ENCODE measurements at places on chromosomes 1 and 21.

GRCh38 chr1:55213151-55213884, 1.8 kb downstream of the USP24 start:
- DNase-seq, result no peak

DNA sequence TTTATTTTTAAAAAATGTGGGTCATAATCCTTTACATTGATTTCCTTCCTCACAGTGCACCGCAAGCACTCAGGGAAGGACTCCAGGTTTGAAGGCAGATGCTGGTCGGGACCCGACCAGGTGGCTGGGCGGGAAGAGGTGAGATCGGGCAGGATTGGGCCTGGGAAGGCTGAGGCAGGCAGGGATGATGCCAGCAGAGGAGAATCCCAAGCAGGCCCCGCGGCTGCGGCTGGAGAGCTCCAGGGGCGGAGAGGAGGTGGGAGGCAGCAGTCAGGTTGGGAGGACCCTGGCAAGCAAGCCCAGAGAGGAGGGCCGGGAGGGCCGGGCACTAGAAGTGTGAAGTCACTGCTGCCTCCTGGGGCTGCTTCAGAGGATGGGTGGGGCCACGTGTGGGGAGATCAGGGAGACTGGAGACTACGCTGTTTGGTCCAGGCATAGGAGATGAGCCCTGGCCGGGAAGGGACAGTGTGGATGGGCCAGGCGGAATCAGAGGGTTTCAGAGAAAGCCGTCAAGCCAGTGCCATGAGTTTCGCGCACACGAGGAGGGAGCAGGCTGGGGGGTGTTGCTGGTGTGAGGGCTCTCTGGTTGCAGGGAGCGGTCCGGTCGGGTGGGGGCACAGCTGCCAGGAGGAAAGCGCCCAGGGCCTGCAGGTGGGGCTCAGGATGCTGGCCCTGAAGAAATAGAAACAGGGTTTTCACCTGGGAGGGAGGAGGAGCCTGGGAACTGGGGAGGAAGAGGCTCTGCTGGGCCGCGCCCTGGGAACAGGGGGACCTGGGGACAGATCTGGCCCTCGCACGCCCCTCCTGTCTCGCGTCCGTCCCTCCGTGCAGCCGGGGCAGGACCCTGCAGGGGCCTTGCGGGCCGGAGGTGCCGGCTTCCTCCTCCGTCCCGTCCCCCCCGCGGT, 888 bp upstream of the COL18A1 start:
- DNase-seq, result no peak

DNA sequence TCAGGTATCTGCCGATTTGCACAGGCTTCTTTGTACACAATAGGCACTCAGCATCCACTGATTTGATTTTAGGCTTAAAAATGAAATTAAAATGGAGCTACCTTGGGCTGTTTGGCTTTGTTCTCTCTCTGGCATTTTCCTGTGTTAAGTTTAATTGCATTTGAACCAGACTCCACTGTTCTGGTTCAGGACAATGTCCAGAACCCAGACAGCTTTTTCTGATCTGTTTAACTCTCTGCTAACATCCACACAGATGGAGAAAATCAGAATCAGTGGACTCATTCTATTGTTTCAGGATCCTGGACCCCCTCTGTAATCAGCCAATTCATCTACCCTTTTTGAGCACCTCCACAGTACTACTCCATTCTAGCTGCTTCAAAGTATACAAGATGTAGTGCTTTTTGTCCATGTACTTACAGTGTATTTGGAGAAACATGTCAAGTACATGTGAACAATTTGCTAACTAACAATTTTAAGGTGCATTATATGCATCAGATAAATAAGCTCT, 248.1 kb downstream of the PTBP2 start:
- DNase-seq, result no peak

DNA sequence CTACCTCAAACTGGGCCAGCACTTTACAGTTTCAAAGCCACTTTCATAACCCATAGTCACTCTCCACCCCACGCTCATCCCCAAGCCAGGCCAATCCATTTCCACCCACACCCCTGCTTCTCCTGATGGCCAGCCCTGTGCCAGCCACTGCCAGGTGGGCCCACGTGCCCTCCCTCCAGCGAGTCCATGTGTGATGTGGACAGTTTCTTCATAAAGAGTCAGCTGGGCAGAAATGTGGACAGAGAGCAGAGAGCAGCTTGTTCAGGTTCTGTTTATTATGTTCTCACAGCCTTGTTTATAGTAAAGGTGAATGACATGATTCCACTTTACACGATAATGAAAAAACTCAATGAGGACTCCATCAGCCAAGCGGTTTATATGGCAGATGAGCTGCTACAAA, 37.4 kb upstream of the RGS16 start:
- no peak for DNase-seq

DNA sequence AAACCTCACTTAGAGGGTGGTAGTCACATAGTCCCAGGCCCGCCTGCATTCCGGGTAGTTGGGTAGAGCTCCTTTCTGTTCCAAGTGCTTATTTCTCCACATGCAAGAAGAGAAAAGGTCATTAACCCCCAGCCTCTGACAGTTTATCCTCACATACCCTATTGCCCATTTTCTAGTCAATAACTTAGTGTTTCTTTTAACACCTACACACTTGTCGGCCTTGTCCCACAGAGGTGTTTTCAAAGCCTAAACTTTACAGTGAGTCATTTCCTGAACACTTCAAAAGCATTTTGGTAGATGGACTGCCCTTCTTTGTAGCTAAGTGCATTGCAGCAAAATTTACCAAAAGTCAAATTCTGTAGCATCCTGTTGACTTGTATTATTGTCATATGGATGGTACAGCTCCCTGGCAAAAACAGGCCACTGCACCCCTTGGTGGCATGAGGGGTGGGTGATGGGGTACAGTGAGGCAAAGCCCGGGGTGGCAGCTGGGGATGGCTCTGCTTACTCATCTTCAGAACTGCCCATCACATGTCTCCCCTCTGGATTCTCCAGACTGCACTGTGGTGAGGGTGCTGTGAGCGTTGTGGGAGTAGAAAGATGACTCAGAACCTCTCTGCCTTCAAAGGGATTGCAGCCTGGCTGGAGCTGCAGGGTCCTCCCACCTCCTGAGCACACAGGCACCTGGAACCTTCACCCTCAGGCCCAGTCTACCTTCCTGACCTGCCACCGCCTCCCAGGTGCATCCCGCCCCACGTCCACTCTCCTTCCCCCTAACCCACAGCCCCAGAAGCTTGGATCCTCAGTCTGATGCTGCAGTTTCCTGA, 45.8 kb upstream of the DMRTB1 start:
- peak; percentile 45 for DNase-seq

GRCh38 chr1:78797108-78797781, 147.6 kb downstream of the IFI44 start:
- no peak for DNase-seq

GRCh38 chr1:99591886-99592285, 54.0 kb upstream of the PALMD start:
- no peak for DNase-seq

DNA sequence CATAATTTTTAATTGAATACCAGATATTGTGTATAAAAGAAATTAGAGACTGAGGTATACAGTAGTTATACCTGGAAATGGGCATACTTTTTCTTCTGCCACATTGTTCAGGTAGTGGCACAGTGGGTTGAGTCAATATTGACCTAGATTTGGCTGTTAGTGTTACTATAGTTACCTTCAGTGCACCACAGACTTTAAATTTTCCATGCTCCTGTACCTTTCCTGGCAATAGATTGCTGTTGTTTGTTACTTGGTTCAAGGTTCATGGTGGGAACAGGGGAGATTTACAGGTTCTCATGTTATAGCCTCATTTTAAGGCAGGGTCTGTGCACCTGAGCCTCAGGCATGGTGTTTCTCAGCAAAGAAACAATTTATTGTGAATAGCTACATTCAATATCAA, 218.7 kb downstream of the LBR start:
- DNase-seq, result no peak

DNA sequence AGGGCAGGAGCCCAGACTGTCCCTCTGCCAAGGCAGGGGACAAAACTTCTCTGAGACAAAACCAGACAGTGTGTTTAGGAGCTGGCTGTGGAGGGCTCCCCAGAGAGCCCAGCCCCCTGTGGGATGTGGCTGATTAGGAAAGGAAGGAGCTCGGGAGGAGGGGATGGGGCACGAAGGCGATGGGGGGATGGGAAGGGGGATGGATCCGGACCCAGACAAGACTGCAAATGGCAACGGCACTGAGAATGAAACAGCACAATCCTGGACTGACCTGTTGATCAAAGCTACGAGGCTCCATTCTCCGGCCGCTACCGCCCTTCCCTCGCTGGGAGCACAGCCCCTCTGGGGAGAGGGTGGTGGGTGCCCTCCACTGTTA, 33.1 kb downstream of the FOXO6 start:
- no peak for DNase-seq

DNA sequence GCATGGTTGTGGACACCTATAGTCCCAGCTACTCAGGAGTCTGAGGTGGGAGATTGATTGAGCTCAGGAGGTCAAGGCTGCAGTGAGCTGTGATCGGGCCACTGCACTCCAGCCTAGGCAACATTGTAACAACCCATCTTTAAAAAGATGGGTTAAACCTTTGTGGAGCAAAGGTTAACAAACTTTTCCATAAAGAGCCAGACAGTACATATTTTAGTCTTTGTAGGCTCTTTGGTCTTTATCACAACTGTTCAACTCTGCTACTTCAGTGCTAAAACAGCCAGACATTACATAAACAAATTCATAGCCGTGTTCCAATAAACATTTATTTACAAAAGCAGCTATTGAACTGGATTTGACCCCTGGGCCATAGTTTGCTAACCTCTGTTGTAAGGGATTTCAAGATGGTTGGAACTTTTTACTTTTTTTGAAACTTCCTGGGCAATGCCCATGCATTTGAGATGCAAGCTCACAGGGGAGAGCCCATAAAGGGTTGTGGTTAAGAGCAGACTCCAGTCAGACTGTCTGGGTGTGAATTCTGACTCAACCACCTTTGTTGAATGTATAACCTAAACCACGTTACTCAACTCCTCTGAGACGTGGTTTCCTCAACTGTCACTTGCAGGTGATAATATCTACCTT, 10.8 kb downstream of the INAVA start:
- DNase-seq, result peak; percentile 19

GRCh38 chr21:32425628-32426027, 13.1 kb downstream of the EVA1C start:
- no peak for DNase-seq

DNA sequence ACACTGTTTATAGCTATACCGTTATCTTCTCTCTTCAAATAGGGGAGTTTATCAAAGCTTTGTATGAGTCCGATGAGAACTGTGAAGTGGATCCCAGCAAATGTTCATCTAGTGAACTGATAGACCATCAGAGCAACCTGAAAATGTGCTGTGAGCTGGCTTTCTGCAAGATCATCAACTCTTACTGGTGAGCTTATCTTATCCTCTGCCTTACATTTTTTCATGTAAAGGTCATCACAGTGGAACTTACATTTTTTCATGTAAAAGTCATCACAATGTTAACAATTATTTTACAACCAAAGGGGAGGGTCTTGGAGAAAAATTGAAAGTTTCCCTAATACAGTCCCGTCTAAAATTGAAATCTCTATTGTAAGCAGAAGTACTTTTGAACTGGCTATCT, 45.2 kb downstream of the CLEC20A start:
- no peak for DNase-seq

DNA sequence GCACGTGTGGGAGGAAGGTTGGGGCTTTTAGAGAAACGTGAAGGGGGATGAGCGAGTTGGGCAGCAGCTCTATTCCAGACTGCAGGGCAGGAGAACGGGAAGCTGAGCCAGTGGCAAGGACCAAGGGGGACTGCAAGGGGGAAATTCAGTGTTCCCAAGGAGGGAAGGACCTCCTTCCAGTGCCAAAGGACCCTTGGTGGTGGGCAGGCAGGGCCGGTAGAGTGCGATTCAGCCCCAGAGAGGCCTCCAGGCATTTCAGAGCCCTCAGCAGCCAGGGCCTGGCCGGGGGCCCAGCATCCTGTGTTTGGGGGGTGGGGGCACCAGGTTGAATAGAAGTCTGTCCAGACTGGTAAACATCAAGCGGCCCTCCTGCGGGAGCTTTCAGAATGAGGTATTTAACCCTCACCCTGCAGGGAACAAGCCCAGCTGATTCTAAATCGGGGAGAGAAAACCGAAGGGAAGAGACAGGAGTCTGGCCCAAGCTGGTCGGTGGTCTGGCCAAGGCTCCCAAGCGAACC, 2.3 kb downstream of the COL9A2 start:
- no peak for DNase-seq

DNA sequence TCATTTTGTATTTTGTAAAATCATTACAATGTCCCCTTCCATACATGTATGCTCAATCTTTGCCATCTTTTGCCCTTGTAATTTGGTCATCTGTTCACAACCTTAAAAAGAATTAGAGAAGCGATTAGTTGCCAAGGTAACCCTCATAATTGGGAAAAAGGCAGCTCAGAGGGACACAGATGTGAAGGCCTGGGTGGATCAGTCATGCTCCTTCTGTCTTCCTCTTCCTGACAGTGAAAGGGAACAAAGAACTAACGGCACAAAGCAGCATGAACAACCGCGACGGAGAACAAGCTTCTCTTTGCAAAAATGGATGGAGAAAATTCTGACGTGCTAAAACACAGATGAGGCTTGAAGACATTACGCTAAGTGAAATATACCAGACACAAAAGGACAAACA, 78.7 kb upstream of the COG2 start:
- DNase-seq, result no peak

DNA sequence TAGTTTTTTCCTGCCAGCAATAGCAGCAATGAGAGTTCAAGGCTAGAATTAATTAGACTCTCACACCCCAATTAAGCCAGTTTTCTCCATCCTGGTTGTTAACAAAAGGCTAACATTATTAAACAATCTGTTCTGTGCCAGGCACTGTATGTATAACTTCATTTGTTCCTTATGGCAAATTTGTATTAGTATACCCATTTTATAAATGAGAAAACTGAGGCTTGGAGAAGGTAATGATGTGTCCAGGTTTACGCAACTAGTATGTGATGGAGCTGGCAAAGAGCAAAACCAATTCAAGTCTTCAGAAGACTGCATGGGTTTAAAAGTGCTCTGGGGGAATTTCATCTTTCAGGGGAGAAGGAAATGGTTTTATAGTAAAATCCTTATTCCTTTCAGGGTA, 38.3 kb upstream of the SLC9A1 start:
- no peak for DNase-seq

GRCh38 chr1:162881590-162881989, 20.6 kb upstream of the CCDC190 start:
- no peak for DNase-seq

DNA sequence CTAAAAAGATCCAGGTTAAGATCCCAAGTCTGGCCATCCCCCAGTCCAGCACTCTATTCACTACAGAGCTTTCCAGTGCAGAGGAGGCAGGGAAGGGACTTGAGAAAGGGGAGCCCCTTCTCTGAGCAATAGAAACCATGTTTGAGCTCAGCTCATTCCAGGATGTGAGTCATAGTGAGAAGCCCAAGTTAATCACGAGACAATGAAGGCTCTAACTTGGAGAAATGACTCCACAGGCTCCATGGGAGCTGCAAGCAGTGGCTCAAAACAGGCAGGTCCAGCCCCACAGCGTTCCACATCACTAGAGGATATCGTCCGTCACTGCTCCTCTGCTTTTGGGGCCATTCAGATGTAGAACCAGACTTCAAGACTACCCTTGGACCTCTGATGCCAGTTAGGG, 59.1 kb downstream of the CAMK2N1 start:
- DNase-seq, result no peak
